SK-N-DZ (cell line): ENCODE measurements at places on chromosomes 11 and 22.

DNA sequence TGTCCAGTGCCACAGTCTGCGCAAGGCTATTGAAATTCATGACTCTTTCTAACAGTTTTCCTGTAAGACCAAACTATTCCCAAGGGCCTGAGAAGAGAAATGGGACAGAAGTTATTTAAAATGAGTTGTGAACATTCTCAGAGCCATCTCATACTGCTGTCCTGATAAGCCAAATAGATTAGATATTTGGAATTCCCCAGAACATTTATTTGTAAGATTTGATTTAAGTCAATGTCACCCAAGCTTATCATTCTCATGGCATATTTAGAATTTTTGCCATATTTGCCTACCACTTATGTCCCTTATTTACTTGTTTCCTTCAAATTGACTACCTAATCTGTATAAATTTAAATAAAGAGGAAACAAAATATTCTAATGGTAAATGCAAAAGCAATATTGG is 82.4 kb downstream of the NAV2 start:
- no peak for DNase-seq

DNA sequence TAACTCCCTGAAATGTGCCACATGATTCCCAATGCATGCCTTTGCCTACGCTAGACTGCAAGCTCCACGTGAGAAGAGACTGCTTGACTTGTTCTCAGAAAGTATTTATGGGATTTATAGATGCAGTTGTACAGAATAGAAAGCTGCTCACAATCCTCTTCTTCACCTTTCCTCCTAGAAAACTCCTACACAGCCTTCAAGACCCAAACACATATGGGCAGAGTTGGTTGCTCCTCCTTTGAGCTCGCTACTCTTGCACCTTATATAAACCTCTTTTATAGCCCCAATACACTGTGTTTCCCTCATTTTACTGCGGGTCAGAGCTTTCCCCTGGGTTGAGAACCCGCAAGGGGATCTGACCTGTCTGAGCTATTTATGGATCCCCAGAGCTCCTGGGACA is 16.4 kb downstream of the C1QTNF6 start:
- no peak for DNase-seq

DNA sequence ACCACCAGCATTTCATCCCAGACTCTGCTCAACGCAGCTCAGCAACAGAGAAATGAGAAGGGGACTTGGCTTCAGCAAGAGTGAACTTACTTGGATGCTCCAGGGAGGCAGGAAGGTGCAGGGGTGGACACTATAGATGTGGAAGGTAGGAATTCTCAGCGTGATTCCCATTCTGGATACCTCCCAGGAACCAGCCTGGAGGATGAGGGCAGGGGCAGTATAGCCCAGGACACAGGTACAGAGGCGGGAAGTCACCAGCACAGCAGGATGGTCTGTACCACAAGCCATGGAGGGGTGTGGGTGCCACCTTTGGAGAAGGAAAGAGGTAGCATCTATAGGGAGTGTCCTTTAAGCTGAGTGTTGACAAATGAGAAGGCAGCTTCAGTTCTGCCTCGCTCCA is 1275.2 kb downstream of the TBC1D22A start:
- DNase-seq: no peak

GRCh38 chr11:107385361-107385981 is 72.2 kb downstream of the CWF19L2 start:
- DNase-seq: no peak

DNA sequence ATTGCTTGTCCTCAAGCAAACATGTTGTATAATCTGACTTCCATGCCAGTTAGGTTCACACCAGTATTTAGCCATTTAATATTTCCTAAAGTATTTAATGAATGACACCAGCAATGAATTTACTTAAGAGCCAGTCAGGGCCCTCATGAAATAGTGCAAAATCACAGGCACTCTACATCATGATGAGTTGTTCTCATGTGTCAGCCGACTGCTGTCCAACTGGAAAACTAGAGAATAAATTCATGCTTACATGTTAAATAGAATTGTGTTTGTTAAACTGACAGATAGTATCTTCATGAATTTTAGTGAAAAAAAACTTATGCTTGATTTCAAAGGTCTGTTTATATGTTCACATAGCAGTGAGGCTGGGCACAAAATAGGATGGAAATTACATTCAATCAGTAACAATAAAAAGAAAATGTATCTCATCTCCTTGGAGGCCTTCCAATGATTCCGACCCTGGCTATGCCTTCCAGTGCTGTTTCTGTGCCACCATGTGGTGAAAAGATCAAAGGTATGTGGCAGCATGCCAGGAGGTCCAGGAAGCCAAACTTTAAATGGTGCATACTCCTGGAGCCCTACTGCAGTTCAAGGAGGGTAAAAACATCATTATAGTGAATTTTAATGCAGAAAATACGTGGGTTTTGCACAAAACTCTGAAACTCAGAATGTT is 45.2 kb downstream of the CTSC start:
- DNase-seq: no peak

- DNase-seq: no peak
Observed at GRCh38 chr22:37079668-37080171, 28.2 kb downstream of the KCTD17 start.
